ENCODE measurements at places on chromosomes 12 and 14.
A peak's percentile ranks its signal among the peaks of the same experiment; 100 is the strongest.

- no peak for DNase-seq
Measured at GRCh38 chr14:57390806-57391516, 575 bp downstream of the NAA30 start.

DNA sequence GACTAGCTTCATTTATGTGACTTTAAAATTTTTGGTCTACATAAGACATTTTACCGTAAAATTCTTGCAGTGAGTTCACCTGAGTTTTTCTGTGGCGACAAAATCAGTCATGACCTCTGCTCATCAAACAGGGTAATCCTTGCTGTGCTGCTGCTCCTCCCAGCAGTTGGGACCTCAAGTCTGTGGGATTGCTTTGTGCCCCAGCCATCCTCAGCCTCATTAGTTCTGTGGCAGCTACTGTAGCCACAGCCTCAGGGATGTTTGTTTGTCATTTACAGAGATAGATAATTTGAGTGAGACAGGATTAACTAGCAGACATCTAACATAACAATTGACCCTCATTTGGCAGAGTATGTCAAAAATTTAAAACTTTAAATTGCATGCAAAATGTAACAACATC, 357.0 kb downstream of the PCNX1 start:
- DNase-seq: no peak

GRCh38 chr14:106210650-106211049, 684.3 kb downstream of the TMEM121 start:
- DNase-seq: peak; percentile 85

DNA sequence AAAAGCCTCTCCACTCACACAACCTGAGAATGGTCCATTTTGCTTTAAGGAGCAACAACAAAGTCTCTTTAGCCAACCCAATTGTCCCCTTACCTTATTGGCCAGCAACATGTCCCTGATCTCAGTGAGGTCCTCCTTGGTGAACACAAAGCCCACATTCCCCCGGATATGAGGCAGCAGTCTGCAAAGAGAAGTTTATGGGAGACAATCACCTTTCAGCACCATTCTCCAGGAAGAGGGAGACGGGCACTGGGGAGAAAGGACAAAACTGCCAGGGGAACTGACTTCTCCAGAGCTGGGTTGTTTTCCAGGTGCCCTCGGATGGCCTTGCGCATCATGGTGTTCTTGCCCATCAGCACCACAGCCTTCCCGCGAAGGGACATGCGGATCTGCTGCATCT, 1.9 kb downstream of the RPLP0 start:
- DNase-seq: no peak

GRCh38 chr12:131735153-131735456, 24.2 kb downstream of the SFSWAP start:
- no peak for DNase-seq

DNA sequence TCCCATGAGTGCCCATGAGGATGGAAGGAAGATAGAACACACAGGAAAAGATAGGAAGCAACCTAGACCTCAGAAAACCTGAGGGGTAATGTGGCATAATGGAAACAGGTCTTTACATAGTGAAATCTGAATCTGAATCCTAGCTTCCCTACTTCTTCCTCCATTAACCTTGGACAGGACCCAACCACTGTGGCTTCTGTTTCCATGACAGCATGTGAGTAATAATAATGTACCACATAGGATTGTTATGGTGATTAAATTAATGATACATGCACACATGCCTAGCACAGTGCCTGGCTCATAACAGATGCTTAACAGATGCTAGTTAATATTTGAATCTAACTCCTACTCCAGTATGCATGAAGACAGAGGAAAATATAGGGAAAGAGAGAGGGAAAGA, 11.2 kb downstream of the TTC9 start:
- DNase-seq: no peak

- no peak for DNase-seq
Measured at GRCh38 chr12:77072833-77073495, 7.6 kb upstream of the E2F7 start.

DNA sequence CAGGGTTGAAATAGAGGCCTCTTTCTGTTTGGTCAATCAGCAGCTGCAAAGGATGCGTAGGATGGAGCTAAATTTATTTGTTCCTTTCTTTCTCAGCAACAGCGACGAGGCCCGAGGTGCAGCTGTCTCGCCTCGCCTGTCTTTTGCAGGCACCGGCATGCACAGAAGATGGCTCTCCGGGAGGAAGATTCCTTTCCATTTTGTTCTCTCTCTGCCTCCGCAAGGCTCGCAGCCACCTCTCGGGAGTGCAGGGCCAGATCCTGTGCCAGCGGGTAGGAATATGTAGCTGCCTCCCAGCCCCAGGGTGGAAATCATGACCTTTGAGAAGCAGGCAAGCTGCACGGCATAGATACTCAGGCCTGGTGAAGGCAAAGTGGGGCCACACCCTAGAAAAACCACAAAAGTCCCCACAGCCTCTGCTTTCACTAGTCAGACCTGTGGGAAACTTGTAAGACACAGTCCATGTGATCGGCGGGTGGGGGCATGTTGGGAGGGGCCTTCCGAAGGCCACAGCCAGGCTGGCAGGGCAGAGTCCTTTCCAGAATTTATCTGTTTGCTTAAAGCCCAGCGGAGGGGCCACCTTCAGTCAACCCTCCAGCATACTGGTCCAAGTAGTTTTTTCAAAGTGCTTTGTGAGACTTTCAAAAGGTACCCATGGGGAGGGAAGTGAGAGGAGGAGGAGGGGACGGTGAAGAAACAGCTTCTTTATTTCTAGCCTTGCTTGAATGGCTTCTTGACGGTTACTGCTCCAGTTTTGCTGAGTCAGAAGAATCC, at the start of gene MAP1LC3B2:
Gene MAP1LC3B2, plus strand, starts transcription at position 220 of the 774 bp plus-strand sequence. CDS start 16,562 bp downstream, outside the sequence.
- peak; percentile 97 for DNase-seq

- no peak for DNase-seq
Measured at GRCh38 chr12:76883151-76883550, 4.3 kb upstream of the CSRP2 start.

- no peak for DNase-seq
Measured at GRCh38 chr14:67729072-67729885, 27.6 kb downstream of the RDH12 start.

DNA sequence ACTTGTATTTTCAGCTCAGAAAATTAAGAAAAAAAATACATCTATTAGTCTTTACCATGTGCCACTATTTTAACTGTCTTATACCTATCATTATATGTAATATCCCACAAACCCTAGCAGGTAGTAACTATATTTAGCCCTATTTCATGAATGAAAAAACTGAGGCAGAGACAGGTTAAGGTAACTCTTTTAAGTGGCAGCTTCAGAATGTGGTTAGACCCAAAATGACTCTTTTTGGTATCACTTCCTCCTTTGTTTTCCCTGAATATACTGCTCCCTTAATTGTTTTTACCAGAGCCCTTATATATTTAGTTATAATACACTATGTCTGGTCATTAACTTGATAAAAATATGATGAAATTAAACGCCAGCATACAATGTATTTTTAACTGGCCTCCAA, 235.6 kb upstream of the RPL10L start:
- no peak for DNase-seq

- no peak for DNase-seq
Measured at GRCh38 chr14:51862860-51863259, 2.4 kb downstream of the GNG2 start.

DNA sequence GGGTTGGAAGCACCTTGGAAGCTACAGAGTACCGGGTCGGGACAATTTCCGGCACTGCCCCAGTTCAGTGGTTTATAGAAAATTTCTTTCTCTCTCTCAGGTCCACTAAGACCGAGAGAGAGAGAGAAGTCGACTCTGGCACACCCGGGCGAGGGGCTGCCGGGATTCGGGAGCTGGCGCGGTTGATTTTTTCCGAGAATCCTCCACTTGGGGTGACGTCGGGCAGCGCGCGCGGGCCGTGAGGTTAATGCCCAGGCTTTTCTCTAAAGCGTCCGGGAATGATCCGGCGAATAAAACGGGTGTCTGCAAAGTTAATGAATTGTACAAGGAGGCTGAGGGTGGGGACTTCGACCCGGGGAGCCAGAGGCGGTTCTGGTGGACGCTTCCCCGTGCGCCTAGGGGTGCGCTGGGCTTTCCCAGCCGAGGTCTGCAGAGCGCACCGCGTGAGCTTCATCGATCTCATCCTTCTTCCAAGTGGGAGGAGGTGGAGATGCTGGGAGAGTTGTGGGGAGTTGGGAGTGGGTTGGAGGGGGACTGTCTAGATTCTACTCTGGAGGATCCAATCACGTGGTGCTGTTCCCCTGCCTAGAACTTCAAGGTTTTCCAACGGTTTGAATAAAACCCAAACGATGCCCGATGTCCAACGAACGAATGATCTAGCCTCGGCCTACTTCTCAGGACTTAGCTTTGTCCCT, 51.9 kb upstream of the TBX3 start:
- no peak for DNase-seq

- DNase-seq: peak; percentile 86
Measured at GRCh38 chr12:132662901-132663755, 24.0 kb downstream of the POLE start.

DNA sequence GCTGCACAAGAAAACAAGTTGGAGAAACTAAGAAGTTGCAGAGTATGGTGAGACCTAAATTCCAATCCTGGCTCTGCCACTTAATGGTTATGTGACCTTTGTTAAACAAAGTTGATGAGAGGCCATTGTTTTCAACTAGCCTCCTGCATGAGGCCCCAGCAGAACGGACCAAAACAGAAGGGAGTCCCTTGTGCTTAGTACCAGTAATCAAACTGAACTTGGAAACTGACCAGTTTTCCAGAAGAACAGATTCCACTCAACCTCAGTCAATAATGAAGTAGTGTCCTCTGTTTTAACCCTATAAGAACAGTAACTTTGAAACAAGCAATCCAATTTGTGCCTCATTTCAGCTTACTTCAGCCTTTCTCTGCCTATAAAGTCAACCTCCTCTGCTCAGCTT, 69.9 kb downstream of the C12orf56 start:
- DNase-seq: no peak

DNA sequence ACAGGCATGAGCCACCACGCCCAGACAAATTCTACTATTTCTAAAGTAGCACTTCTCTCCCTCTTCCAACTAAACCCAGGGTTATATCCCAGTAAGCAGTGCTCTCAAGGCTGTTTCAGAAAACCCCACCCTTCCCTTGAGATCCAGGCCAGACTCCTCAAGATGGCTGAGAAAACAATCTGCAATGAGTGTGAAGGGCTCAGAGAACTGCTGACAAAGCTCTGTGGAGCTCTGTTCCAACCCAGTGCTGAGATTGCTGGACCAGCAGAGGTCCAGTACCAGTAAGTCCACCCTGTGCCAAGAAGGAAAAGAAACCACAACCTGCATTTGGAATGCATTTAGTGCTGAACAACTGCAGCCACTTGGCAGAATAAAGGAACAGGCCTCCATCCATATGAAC, 3.7 kb upstream of the IFFO1 start:
- DNase-seq: no peak

GRCh38 chr12:31959701-31960391, 631 bp downstream of the RESF1 start:
- DNase-seq: peak; percentile 60

DNA sequence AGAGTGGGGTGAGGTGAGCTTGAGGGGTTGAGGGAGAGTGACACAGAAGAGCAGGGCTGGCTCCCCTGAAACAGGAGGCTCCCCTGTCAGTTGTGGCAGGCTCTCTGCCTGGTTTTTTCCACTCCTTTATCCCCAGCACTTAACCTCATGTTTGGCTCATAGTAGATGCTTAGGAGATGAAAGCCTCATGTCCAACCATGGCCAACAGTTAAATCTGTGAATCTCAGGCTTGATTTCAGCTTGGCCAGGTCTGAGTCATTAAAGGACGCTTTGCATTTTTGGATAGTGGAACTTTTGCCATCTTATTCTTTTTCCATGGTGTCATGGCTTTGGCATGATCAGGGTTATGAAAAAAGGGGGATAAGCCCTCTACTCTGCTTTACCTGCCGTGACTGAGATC, 117.2 kb downstream of the CACNA1C start:
- no peak for DNase-seq

DNA sequence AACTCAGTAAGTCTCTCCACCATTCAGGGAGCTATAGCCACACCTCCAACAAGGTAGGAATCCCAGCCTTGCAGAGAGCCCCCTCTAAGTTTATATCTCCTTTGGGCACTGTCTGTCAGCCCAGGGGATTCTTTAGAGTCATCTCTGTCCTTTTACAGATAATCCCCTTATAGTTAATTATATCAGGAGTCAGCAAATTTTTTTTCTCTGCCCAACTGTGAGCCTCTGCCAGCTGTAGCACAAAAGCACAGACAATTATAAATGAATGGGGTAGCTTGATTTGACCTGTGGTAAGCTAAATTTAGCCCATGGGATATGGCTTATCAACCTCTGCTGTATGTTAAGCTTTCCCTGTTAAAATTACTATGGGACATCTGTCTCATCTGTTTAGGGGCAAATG, 8.3 kb downstream of the CEP128 start:
- no peak for DNase-seq

DNA sequence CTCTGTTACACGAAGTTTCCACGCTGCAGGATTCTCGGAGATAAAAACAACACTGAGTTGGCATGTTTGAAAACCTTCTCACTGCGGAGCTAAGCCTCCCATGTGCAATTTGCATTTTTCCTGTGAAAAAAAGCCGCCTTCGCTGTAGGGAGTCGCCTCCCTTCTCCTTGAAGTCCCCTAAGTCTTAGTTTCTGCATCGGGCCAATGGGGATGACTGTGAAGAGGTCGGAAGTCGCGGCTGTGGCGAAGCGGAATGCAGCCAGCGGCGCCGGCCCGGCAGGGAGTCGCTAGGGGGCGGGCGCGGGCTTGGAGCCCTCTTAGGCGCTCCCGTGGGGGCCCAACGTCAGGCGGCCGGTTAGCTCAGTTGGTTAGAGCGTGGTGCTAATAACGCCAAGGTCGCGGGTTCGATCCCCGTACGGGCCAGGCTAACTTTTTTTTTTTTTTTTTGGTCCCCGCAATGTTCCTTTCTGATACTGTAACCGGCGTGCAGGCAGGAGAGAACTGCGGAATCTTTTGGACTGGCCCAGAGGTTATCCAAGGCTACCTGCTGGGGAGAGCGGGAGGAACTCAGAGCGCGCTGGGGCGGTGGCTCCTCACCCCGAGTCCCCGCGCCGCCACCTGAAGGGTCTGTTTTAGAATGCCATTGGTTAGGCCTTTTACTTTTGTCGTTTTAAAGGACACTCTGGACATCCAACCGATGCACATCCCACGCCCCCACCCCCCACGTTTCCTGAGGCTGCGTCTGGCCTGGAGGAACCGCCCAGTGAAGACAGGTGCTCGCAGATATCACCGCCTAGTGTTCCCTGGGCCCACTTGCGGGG, 2.6 kb upstream of the ZNF839 start:
- peak; percentile 86 for DNase-seq

GRCh38 chr12:2422591-2422990, 369.8 kb downstream of the CACNA1C start:
- no peak for DNase-seq

GRCh38 chr14:19800282-19801117, 3.1 kb upstream of the OR4N2 start:
- DNase-seq: no peak

DNA sequence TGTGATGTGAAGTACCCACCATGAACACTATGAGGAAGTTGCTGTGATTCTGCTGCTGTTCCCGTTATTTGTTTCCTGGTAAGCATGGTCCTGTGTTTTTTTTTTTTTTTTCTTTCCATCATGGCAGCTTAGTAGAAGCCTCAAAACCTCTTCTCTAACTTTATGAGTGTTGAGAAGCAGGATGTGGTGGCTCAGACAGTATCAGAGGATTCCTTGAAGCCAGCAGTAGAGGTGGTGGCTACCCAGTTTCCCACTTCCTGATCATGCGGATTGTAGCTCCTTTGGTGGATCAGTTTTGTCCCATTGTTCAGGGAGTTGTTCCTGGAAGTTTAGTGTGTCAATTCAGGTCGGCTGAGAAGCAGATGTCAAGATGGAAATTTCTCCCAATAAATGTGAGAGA, 175.8 kb downstream of the ATP23 start:
- peak; percentile 64 for DNase-seq

GRCh38 chr14:78383060-78383459, 212.9 kb downstream of the NRXN3 start:
- DNase-seq: no peak
